Activated T-helper 1 cell treated with anti-CD3 and anti-CD28 coated beads, Interleukin-2, amount 50 U/mL, for 16 hours (primary cell): ENCODE measurements at places on chromosomes 1 and 21.

DNA sequence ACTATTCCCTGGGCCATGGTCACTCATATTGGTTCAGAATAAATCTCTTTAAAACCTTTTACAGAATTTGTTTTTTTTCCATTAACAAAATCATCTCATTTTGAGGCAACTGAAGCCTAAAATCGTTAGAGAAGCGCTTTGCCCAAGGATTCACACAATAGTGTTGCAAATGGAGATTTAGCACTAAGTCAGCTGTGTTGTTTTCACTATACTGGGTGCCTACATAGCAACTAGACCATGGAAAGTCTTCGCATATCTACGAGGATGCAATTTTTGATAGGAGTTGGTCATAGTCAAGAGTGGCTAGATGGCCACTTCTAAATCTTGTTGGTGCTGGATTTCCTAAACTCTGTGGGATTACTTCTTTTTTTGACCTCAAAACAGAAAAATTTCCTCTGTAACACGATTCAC lies 530 bp upstream of the TIPRL start:
- no peak for DNase-seq

- DNase-seq, result no peak
Measured at GRCh38 chr1:57336793-57337192, 87.1 kb downstream of the DAB1 start.

DNA sequence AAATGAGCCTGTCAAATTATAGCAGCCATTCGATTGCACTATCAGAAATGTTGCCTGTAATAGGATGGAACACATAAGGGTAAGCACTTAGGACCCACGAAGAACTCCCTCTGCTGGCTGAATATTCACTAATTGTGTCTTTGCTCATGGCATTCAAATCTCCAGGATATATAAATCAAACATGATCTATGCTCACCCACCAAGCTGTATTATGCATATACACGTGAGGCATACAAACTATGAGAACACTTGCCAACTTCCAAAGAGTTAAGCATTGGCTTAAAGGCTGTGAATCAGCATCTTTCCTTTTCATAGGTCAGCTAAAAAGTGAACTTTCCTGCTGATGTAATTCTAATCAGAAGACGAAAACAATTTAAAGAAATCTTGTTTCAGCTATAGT lies 34.5 kb downstream of the TMPRSS15 start:
- no peak for DNase-seq

DNA sequence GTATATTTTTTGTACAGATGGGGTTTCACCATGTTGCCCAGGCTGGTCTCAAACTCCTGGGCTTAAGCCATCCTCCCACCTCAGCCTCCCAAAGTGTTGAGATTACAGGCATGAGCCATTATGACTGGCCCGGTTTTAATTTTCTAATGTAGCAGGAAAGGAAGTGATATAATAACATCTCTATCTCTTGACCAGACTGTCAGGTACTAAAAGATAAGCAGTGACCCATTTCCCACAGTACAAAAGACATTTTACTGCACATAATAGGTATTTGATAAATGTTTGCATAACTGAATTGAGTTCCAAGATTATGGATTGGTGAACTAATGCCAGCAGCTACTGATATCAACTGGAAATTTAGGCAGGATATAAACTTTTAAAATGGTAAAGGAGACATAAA lies 4.0 kb downstream of the NVL start:
- no peak for DNase-seq

DNA sequence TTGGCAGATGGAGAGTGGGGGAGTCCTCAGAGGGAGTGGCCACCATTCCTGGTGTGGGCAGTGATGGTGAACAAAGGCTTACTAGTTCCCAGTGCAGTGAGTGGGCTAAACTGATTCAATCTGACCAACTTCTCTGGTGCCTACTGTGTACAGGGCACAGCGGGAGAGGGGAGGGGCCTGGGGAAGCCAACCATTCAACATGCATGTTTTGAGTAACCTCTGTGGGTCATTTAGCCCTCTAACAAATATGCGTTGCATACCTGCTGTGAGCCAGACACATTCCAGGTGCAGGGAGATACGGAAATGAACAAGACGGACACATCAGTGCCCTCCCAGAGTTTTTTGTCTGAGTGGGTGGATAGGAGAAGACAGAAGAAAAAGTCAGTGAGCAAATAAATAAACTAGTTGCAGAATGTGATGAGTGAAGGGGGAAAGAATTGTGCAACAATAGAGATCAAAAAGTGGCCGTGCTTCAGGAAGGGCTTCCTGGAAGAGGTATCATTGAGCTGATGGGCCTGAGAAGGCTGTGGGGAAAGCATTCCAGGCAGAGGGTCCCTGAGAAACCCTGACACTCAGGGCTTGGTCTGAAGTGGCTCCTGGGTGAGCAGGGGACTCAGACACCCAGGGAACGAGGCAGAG lies 78.8 kb downstream of the EPHB2 start:
- DNase-seq, result no peak
